ENCODE measurements at places on chromosomes 6 and 20. TPM values are rescaled to one million over a fixed set of nuclear protein-coding genes. Genes with fewer than 3 reads are reported as not detected.

DNA sequence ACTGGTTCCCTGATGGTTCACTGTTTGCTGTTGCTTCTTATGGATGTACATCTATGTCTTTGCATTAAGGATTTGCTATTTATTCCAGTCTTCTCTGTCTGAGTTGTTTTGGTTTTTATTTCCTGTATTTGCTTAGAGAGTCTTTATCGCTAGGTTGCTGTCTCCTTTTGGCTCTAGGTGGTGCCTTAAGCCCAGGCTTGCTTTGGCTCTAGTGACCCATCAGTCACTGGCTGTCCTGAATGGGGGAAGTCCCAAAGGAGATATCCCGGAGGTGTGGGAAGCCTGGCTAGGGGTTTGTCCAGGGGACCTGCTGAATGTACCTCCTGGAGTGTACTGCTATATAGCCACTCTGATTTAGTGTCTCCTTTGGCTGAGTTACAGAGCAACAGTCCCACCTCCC lies 53.4 kb downstream of the MCHR2 start:
- H3K27ac ChIP-seq: no peak overlapping the region
- H3K36me3 ChIP-seq: no peaks in the 10 kb centered on the region
- no peaks in the 10 kb centered on the region for H3K27me3 ChIP-seq
- no peak overlapping the region for H3K4me3 ChIP-seq

DNA sequence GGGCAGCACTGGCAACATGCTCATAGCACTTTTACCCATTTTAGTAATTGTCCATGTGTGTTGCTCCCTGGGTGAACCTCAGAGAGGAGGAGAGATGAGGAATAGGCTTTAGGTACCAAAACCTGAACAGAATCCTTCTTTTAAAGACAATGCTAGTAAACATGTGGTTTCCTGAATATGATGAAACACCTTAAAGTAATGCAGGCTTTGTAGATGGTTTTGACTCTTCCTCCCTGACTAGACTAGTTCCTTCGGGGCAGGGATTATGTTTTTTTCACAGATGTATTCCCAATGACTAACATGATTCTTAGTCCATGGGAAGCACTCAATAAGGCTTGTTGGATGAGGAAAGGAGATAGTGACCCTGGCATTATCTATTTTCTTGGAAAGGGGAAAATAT lies 367.6 kb upstream of the JAG1 start:
- H3K4me3 ChIP-seq: no peak overlapping the region
- no peak overlapping the region for H3K27ac ChIP-seq
- DNase-seq: no peak
- no peaks in the 10 kb centered on the region for H3K4me1 ChIP-seq
- no peaks in the 10 kb centered on the region for H3K36me3 ChIP-seq

- H3K27me3 ChIP-seq: no peaks in the 10 kb centered on the region
- no peaks in the 10 kb centered on the region for H3K36me3 ChIP-seq
- H3K27ac ChIP-seq: no peak overlapping the region
These were observed 178.9 kb downstream of the PHF3 start for GRCh38 chr6:63814459-63814858.

The C6orf132 gene
- 11.6 TPM for total RNA-seq

The DSP gene
- total RNA-seq: 123 TPM

DNA sequence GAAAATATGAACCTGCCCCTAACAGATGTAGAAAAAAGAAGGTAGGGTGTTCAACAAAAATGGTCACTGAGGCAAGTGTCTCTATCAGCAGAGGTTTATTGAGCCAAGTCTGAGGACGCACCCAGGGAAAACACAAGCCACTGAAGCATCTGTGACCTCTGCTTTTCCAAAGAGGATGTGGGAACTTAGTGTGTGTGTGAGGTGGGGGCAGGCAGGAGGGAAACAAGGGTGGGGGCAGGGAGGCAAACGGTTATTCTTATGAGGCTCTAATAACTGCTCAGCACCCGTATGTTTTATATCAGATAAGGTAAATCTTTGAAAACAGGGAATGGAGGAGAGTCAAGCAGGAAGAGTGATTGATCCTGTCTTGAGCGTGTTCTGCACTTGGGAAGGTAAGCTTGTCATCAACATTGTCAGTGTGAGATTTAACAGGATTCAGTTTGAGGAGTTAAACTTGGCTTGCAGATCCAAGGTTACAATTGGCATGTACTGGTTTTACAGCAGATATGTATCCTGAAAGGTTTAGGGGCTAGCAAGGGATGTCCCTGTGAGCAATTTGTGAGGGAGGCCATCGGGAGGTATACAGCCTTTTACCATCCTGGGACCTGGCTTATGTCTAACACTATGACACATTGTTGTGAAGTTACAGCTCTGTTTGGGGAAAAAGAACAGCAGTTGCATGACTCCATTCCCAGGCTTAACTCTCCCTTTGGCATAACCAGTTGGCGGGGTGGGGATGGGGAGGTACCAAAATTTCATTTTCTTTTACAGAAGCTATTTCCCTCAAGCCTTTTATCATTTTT lies 33.7 kb downstream of the NINL start:
- DNase-seq: no peak
- H3K36me3 ChIP-seq: no peaks in the 10 kb centered on the region
- no peak overlapping the region for H3K4me3 ChIP-seq

The SCAF8 gene
- total RNA-seq: 38.5 TPM

DNA sequence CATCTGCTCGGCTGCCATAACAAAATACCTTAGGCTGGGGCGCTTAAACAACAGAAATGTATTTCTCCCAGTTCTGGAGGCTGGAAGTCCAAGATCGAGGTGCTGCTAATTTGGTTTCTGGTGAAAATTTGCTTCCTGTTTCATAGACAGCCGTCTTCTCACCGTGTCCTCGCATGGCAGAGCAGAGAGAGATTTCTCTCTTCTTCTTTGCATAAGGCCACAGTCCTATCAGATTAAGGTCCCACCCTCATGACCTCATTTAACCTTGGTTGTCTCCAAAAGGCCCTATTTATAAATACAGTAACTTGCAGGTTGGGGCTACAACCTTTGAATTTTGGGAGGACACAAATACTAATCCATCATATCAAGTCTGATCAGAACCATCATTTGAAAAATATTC lies 544.3 kb downstream of the KIF16B start:
- no peak overlapping the region for H3K4me3 ChIP-seq
- no peaks in the 10 kb centered on the region for H3K36me3 ChIP-seq
- H3K27ac ChIP-seq: no peak overlapping the region
- DNase-seq: no peak
